Glomerular endothelial cell (primary cell): ENCODE measurements at places on chromosomes 7 and 10. TPM values are rescaled to one million over a fixed set of nuclear protein-coding genes. Genes with fewer than 3 reads are reported as not detected.

FAM25G gene
- total RNA-seq, result not detected in 2 replicates

SPDYE6 gene
- total RNA-seq, result not detected in 2 replicates

DNA sequence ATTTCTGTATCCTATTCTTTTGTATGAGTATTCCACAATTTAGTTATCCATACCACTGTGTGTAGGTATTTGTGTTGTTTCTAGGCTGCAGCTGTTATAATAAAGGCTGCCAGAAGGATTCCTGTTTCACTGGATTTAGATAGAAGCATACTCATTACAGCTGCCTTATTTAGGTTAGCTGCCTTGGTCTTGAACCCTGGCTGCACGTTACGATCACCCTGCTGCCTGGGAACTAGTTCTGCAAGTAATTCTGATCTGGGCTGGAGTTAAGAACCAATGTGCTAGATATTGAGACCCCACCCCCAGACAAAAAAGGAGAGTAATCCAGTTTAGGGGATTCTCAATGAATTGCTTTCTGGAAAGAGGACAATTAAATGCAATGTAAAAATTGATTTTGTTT is 43.1 kb downstream of the CCDC71L start:
- DNase-seq, result no peak

DNA sequence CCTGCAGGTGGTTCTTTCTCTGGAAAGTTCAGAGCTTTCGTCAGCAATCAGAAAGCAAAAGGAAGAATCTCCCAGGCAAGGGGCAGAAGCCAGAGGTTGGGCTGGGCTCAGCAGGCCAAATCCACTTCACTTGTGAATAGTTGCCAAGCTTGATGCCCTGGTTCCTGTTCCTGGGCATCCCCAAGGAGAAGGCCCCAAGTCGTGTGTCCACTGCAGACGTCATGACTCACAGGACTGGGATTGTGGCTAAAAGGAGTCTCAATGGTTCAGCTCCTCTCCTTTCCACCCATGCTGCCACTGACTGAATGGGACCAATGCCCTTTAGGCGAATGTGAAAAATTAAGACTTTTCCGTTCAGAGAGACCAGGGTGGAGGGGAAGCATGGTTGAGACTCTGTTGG is 38.6 kb upstream of the TRIM8 start:
- no peak for DNase-seq

GRCh38 chr10:29130190-29130673 is 158.6 kb upstream of the LYZL1 start:
- no peak for DNase-seq

- DNase-seq, result no peak
These were observed 30.5 kb downstream of the DCLRE1A start for GRCh38 chr10:113823389-113823788.

RBM48 gene
- 6.2 and 8.1 TPM in 2 replicates for total RNA-seq

OGDHL gene
- total RNA-seq, result 0.58 TPM in 1 of 2 replicates, not detected in the other

DNA sequence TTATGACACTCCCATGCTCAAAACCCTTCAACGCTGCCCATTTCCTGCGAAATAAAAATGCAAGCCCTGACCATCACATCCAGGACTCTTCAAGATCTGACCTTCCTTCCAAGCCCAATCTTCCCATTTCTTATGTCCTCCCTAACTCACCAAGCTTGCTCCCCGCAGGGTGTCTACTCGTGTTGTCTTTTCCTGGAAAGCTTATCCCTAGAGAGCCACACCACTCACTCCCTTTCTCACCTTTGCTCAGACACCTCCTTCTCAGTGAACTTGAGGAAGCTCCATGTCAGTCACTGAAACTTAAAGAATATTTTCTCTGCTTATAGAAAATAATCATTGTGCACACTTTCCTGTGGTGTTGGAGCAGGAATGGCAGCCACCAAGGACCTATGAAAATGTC is 54.4 kb upstream of the CACNB2 start:
- no peak for DNase-seq

MLXIPL gene
- not detected in 2 replicates for total RNA-seq

NKX2-3 gene
- not detected in 2 replicates for total RNA-seq

RAPGEF5 gene
- 121 and 230 TPM in 2 replicates for total RNA-seq

PDZD7 gene
- total RNA-seq, result 0.82 and 1.2 TPM in 2 replicates

DNA sequence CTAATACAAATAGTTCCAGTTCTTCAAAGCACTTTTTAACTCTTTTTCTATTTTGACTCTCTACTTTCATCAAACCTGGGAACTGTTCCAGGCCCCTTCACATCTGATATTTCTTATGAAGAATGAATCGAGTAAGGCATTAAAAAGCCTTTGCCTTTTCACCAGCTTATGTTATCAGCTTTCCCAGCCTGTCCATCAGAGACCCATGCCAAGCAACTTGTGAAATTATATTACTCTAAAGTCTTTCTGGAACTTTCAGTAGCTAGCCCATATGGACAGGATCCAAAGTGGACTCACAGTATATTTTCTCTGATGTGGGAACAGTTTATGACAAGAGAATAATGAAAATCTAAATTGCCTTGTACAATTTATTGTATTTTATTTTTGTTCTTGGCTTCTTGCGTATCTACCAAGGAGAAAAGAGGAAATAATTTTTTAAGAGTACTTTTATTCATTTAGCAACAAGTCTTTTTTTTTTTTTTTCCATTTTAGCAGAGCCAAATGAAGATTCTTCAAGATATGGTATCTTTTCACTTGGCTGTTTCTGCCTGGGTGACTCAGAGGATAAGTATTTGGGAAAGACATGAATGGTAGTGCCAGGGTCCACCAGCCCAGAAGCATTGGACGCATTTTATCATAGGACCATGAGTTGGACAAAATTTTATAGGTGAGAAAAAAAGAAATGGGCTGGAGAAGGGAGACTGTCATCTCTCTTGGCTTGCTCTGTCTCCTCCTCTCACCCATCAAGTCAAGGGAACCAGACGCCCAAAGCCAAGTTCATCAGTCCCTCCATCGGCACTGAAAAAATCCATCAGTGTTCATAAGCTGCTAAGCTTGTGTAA is 195.8 kb upstream of the NEBL start:
- DNase-seq, result no peak

DNA sequence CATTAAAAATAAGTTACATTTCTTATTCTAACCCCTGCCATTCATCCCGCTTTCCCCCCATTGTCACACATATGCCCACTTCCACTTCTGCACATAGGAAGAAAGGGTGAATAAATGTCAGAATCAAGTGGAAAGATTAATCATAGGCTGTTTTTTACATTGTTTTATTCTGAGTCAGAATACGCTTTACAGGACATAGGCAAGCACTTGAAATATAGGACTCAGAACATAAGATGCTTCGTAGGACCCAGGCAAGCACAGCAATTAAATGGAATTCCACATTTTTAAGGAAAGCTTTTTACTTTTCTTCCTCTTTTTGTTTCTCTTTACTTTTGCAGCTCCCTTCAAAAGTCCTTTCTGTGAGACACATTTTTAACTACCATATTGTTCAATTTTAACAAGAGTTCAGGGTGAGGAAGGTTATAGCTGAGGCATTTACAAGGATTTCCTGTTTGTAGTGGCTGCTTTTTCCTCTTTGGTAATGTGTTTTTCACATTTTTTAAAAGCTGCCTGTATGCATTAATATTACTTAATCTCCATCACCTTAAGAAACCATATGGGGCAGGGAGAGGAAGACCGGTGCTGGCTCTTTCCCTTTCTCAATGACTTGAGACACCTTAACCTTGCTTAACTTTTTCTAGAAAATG is 130.0 kb downstream of the TES start:
- DNase-seq, result no peak

DNA sequence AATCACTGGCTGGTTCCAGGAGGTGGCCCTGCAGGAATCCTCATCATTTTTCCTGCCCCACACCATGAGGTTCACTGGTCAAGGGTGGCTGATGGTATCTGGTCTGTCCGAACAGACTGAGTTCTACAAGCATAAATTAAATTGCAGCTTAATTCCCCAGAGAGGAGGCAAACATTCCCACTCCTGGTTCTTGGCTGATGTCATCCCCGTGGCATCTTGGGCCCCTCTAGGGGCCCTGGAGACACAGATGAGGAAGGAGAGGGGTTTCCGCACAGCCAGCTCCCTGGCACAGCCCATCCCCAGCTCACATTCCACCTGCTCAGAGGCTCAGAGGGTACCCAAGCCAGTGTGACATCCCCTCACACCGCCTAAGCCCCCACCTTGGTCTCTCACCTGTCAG is 5.3 kb upstream of the KLRG2 start:
- DNase-seq, result no peak

DNA sequence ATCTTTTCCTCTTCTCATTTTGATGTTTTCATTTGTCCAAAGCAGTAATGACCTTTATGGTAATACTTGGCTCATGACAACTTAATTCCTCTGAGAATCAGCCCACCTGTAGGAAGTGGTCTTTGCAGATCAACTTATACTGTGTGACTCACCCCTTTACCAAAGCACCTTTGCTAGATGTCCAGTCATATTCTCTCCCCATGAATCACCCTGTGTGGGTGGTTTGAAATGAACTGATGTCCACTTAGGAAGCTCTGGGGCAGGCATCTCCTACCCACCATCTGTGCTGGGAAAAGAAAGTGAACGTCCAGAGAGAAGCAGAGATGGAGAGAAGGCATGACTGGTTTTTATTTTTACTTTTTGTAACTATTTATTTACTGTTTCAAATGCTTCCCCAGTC is 410.3 kb downstream of the KIF20B start:
- DNase-seq, result no peak

DNA sequence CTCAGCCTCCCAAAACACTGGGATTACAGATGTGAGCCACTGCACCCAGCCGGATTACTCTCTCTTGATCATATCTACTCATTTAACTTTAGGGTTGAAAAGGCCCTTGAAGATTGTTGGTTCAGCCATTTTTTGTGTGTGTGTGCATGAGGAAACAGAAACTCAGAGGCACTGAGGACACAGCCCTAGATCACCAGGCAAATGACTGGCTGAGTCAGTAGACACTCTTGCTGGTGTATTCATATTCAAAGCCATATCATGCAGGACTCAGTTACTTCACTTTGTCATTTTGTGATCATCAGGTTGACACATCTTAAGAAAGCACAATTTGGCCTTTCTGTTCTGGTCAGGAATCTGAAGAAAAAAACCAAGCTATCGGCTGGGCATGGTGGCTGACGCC is 253.4 kb downstream of the TRIL start:
- no peak for DNase-seq

DNA sequence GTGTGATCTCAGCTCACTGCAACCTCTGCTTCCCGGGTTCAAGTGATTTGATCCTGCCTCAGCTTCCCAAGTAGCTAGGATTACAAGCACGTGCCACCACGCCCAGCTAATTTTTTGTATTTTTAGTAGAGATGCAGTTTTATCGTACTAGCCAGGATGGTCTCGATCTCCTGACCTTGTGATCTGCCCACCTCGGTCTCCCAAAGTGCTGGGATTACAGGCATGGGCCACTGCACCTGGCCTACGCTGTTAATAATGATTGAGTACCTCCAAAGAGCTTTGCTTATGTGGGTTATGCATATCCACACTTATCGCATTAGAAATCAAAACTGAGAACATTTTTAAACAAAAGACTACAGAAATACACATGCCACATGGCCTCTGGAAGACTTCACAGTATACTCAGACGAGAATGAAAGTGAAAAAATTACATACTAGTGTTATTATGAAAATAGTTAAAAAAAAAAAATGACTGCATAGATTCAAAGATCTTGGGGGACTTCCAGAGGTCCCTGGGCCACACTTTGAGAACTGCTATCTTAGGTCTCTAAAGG is 25.4 kb downstream of the RPP38 start:
- no peak for DNase-seq

- DNase-seq, result no peak
These were observed 142.1 kb downstream of the PAXIP1 start for GRCh38 chr7:154860621-154861375.

DNA sequence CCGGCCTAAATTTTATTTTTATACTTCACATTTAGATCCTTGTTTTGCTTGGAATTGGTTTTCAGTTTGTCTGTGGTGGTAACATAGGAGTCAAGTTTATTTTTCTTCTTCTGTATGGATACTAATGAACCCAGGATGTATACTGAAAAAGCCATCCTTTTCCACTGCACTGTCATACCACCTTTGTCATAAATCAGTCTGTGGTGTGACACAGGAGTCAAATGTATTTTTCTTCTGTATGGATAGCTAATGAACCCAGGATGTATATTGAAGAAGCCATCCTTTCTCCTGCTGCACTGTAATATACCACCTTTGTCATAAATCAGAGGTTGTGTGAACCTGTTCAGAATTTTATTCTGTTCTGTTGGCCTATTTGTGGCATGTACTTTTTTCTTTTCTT is 21.4 kb downstream of the VPS26A start:
- DNase-seq, result no peak

DNA sequence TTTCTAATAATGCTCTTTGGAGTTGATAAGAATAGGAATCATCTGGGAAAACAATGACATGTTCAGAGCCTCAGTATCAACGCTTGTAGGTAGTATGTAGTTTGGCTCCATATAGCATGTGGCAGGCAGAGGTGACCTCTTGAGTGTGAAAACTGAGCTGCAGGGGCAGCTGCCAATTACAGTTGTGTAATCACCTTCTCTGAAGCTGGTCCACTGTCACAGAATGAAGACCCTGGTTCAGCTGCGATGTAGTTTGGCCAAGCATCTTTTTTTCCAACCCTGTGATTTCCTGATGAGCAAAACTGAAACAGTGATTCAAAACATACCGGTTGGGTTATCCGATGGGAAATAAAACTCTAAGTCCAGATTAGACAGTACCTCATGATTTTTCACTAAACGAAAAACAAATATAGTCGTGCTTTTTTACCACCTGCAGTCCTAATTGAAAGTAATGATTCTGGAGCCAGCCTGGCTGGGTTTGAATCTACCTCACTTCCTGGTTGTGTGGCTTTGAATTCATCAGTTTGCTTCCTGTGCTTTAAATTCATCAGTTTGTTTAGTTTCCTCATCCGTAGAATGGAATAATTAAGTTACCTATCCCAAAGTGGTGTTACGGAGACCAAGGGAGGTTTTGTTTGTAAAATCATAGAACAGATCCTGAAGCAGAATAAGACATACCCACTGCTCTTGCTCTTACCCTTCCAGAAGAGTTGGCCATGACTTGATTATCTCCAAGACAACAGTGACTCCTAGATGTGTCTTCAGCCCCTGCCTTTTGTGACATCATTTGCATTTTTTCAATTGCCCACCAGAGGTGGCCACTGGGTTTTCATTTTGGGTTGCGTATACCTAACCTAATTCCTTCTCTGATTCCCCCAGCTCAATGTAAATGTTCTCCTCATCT is 87.4 kb downstream of the CELF2 start:
- DNase-seq, result no peak

- DNase-seq, result no peak
These were observed 22.1 kb upstream of the AOAH start for GRCh38 chr7:36746347-36746746.

MRC1 gene
- 10.6 and 23.8 TPM in 2 replicates for total RNA-seq

DNA sequence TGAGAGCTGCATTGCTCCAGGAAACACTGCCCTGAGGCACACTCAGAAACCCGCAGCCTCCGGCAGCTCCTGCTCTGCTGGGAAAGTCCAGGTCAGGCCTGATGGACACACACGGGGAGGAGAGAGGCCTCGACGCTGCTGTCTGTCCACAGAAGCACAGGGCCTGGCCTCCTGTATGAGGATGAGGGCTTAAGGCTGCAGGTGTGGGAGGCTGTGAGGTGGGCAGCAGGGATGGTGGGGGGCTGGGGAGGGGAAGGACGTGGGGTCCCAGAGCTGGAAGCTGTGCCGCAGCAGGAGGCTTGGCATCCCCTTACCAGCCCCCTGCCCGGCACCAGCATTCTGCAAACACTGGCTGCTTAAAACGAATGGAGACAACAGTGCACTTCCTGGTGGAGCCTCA is 186.2 kb downstream of the DNAJB6 start:
- no peak for DNase-seq
